Fibroblast of skin of scalp (primary cell): ENCODE measurements at places on chromosomes 3 and 15.

- DNase-seq = no peak
Measured at GRCh38 chr3:117253636-117254035, 544.1 kb downstream of the TUSC7 start.

DNA sequence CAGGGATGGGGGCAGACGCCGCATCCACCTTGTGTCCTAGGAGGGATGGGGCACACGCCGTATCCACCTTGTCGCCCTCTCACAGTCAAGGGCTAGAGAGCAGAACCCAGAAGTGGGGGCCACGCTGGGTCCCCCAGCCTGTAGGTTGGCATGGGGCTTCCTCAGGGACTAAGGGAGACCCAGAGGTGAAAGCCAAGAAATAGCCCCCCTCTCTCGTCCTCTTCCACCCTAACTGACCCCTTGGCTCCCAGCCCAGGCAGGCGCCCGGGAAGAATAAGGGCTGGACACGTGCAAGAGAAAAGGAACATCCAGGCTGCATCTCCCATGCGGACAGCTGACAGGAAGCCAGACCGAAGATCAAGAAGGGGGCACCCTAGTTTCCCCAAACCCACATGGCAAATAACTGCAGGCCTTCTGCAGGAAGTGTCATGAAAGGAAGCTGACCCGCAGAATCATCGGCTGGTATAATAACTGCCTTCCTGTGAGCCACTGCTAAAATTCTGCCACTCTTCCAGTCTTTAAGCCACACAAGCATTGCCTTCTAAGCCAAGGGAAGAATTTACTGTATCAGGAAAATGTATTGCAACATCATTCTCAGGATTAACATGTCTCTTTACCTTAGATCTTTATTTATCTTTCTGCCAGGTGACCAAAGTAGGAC, 38.5 kb upstream of the TFRC start:
- no peak for DNase-seq

DNA sequence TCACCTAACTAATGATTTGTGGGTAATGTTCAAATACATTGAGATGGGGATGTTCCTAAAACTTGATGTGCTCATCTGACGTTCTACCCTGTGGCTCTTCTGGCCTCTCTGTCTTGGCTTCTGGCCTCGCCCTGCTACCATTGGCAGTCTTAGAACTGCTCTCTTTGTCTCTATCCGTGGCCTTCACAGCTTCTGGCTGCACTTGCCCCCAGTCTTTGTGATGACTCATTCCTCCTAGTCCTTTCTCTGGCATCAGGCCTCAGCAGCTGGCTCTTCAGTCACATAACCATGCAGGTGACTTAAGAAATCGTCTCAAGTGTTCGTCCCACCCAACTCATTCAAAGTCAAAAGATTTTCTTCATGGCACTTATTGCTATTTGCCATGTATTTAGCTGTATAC, 188.1 kb downstream of the BBX start:
- DNase-seq = peak; percentile 8

- peak; percentile 63 for DNase-seq
Measured at GRCh38 chr3:24305795-24306467, 188.7 kb downstream of the THRB start.

DNA sequence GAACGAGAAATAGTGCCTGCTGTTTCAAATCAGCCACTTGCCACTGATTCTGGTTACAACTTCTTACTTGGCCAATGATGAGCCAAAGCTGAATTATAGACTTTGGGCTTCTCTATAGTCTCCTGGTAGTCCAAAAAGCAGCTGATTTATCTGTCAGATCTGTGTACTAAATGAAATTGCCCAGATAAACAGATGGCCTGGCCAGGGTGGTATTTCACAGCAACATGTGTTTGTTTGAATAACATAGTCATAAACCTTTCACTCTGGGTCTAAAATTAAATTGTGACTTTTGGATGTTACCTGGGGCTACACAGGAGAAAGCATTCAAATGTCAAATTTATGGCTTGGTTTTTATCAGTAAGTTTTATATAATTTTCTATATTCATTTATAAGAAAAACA, 147.0 kb downstream of the NECTIN3 start:
- no peak for DNase-seq

DNA sequence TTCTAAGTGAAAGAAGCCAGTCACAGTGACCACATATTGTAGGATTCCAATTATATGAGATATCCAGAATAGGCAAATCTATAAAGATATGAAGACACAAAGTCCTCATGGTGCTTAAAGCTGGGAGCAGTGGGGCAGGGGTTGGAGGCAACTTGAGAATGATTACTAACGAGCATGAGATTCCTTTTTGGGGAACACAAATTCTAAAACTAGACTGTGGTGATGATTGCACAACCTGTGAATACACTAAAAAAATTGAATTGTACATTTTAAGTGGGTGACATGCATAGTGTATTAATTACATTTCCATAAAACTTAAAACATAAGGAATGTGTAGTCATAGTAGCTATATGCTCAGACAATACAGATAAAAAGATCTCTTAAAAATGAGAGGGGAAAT, 103.2 kb downstream of the DPH6 start:
- DNase-seq = peak; percentile 66

DNA sequence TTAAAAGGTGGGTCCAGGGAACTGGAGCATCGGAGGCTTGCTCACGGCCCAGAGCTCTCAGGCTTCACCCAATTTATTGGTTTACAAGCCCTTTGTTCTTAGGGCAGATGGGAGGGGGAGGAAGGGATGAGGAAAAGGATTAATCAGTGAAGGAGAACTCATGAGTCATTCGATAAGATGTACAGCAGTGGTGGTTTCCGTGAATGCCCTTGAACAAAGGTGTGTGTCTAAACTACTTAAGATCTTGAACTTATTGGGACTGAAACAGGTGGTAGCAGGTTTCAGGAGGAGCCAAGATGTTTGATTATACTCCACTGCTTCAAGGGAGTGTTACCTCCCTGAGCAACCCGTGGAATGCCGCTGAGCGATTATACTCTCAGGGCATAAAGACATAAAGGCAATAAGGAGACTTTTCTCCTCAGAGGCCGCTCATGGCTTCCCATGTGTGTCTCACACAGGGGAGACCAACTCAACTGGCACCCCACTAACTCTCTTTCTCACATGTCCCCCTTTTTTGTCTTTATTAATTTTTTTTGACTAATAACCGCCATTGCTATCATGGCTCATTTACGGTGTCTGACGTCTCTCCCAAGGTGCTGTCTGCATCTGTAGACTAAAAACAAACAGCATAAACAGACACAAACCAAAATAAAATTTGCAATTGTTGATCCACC, 17.3 kb upstream of the SLC28A2 start:
- no peak for DNase-seq

GRCh38 chr3:62987721-62988120, 112.5 kb upstream of the CADPS start:
- DNase-seq = no peak

DNA sequence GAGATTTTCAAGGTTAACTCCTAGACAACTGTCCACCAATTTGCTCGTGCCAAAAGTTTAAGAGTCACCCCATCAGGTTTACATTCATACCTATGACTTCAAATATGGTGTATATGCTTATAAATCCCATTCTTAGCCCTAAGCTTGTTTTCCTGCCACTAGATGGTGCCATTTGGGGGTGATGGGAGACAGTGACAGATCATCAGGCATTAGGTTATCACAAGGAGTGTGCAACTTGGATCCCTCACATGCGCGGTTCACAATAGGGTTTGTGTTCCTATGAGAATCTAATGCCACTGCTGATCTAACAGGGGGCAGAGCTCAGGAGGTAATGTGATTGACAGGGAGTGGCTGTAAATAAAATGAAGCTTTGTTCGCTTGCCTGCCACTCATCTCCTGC, 182.7 kb downstream of the CNTN6 start:
- DNase-seq = peak; percentile 20

DNA sequence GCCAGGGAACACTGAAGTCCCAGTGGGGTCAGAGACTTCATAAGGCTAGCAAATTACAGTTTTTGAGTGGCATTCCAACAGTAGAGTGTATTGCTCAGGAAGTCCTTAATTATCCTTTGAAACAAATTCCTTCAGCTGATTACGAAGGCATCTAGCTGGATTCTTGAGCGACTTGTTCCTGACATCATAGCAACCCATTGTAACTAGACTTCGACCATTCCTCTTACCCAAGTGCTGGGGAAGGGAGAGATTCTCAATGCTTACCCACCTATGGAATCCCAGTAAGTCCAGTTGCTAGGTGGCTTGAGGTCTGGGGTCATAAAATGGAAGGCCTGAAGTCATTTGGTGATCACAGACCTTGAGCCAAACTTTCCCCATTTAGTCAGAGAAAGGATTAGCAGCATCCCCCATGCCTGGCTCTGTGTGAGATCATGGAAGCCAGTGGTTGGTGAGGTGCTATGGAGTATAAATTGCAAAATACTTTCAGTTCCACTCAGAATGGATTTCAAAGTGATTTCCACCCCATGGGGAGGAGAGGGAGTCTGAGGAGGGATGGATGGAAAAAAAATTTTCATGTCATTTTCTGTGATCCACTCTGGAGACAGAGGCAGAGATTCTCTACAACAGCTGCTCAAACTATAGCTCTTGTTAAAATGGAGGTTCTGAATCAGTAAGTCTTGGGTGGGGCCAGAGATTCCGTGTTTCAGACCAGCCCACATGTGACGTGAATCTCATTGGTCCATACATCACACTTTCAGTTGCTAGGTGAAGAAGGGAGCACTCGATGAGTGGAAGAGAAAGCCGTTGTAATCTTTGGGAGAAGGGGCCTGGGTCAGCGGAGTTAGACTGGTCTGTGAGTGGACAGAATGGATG, 45.7 kb downstream of the CD86 start:
- no peak for DNase-seq

- DNase-seq = peak; percentile 51
Measured at GRCh38 chr15:79007066-79007465, 62.2 kb upstream of the CTSH start.

DNA sequence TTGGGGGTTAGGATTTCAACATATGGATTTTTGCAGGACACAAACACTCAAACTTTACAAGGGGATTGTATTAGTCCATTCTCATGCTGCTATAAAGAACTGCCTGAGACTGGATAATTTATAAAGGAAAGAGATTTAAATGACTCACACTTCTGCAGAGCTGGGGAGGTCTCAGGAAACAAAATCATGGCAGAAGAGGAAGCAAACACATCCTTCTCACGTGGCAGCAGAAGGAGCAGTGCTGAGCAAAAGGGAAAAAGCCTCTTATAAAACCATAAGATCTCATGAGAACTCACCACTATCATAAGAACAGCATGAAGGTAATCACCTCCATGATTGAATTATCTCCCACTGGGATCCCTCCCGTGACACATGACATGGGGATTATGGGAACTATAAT, 1183.1 kb downstream of the ZPLD1 start:
- DNase-seq = no peak

DNA sequence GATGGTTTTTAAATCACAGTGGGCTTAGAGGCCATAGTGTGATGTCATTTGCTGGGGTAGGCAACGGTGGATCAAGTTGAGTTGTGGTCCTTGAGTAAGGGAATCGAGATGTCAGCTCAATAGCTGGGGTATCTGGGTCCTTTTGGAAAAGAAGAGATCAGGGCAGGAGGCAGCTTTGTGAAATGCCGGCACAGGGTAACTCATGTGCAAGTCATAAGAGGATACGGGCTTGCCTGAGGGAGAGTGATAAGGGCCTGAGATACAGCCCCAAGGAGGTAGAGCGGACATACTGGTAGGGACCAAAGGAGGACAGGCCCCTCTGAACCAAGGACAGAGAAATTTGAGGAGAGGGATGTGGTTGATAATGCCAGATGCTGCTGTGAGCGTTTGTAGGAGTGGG, 4.2 kb upstream of the FAM131A start:
- DNase-seq = no peak

GRCh38 chr3:194306109-194306686, 44.9 kb downstream of the CPN2 start:
- DNase-seq = no peak

- peak; percentile 57 for DNase-seq
Measured at GRCh38 chr15:73691396-73691795, 7.2 kb downstream of the CD276 start.

- no peak for DNase-seq
Measured at GRCh38 chr3:171778493-171778892, 31.8 kb downstream of the PLD1 start.

- no peak for DNase-seq
Measured at GRCh38 chr3:120245386-120245785, 39.6 kb downstream of the GPR156 start.

DNA sequence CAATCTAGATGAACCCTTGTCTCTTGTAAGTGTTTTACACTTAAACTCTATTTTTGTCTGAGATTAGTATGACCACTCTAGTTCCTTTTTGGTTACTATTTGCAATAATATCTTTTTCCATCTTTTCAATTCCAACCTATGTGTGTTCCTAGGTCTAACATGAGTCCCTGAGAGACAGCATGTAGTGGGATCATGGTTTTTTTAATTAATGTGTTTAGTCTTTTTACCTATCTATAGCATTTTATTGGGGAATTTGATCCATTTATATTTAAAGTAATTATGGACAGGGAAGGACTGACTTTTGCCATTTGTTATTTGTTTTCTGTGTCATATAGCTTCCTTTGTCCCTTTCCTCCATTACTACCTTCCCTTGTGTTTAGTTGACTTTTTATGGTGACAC, 21.7 kb downstream of the TNFSF10 start:
- no peak for DNase-seq

DNA sequence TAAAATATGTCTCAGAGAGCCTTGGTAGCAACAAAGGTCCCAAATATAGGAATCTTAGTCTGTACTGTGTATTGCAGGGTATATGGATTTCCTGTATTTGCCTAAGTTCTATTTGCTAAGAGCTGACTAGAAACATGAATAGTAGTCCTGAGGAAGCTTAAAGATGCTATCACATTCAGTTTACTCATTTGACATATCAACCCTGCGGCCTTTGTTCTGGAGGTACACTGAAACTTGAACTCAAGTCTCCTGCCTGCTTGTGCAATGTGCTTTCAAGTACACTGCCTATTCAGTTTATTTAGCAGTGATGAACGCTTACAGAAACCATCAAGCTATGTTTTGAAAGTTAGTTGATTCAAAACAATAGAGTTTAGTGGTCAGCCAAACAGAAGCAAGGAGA, 21.1 kb downstream of the IL1RAP start:
- no peak for DNase-seq

DNA sequence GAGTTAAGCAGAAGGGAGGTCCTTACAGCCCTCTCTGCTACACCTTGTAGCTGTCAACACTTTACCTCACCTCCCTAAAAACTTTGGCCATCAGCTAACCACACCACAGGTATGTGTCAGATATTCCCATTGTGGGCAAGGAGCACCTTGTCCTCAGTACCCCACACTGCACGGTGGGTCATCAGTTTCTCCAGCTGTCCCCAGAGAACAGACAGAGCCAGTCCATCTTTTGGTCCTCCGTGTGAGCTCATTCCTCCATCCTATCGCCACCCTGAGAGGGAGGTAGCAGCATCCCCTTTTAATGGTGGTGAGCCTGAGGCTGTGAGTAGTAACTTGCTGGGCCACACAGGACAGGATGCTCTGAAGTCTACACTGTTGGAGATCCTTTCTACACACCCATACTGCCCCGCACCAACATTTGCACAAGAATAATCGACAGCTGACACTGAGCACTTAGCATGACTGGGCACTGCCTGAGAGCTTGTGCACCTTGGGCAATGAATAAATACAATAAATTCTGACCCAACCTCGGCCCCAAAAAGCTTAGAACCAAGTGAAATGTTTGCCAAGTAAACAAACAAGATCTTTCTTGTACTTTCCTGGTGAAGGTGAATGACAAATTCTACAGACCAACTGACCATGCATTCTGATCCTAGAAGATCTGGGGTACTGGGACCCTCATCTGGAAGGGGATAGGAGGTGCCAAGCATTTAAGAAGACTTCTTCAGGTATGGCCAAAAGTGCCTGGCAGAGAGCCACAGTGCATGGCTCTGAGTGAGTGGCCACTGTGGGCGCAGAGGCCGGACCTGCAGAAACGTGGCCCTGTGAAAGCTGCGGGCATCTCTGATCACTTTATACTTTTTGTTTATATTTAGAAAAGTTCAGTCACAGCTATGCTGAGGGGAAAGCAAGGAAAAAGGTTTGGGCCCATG, 6.9 kb downstream of the CHCHD4 start:
- DNase-seq = no peak
